ENCODE measurements at places on chromosomes 4 and X.

- DNase-seq: no peak
Observed at GRCh38 chr4:183507925-183508696, 3.3 kb downstream of the ING2 start.

- DNase-seq: no peak
Observed at GRCh38 chr4:121449416-121449815, 68.6 kb upstream of the QRFPR start.

GRCh38 chrX:138001226-138001625 is 435.3 kb downstream of the ZIC3 start:
- no peak for DNase-seq

DNA sequence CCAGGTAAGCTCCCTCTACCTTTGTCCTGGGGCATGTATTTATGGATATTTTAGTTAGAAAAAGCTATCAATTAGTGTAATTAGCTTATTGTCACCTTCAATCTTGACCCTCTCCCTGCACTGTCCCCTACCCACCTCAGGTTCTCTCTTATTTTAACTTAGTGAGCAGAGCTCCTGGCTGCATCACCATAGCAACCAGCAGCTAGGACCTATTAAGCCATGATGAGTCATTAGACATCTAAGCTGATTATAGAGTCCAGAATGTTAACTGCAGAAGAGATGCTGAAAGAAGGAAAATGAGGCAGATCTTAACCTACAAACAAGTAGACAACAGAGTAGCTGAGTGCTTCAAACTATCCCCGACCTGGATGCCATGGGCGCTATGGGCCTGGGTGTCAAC is 36.6 kb downstream of the MAGEE2 start:
- DNase-seq: no peak

DNA sequence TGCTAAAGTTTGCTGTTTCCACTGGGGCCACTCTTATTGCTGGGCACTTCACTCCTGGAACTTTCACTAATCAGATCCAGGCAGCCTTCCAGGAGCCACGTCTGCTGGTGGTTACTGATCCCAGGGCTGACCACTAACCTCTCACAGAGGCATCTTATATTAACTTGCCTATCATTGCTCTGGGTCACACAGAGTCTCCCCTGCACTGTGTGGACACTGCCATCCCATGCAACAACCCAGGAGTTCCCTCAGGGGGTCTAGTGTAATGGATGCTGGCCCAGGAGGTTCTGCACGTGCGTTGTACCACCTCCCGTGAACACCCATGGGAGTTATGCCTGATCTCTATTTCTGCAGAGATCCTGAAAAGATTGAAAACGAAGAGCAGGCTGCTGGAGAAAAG is 41.8 kb upstream of the IQSEC2 start:
- no peak for DNase-seq

DNA sequence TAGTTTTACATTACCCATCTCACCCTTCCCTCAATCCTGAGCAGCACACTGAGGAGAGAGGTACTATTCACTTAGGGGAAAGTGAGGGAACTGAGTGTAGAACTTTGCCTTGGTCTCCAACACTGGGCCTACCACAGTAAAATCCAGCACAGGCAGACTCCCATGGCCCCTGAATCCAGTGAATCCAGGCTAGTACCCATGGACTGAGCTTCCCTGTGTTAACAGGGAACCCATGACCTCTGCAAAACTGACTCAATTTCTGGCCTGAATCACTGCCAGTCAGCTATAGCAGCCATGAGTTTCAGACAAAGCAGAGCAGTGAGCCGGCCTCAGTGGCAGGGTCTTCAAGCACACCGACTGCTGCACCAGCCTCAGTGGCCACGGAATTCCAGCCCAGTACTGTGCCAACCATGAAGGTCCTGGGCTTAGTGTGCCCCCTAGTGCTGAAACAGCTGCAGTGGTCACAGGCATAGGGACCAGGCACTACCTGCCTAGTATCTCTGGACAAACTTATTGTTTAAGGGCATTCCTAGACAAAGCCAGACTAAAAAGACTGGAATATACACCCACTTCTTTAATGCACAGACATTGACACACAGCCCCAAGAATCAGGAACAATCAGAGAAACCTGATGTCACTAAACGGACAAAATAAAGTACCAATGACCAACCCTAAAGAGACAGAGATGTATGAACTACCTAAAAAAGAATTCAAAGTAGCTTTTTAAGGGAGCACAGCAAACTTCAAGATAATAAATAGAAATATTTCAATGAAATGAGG is 127.4 kb upstream of the RPL34 start:
- DNase-seq: peak; percentile 11

GRCh38 chr4:158238575-158238974 is 28.3 kb downstream of the TMEM144 start:
- no peak for DNase-seq

GRCh38 chr4:155478336-155478835 is 101.6 kb upstream of the MAP9 start:
- DNase-seq: no peak

- DNase-seq: peak; percentile 50
Observed at GRCh38 chr4:15001248-15001868, 923 bp upstream of the CPEB2 start.

DNA sequence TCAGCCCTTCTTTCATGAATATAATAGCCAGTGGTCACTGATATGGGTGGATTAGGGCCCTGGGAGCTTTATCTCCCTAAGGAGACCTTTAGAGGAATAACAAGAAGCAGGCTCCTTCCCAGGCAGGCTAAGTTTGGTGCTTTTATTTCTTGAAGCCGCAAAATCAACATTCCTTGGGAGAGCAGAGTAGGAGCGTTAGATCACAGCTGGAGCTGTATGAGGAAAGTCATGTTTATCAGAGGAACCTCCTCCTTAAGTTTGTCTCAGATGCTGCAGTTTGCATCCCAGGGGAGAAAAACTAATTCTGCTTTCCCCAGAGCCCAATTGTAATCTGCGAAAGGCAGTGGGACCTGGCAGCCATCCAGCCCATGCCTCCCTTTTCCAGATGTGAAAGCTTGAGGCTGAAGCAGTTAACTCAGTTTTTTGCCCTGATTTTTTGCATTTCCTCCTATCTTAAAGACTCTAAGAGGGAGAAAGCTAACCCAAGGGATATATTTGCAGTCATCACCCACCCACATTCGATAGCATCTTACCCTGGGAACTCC is 186.0 kb upstream of the FRMPD4 start:
- DNase-seq: no peak

GRCh38 chrX:124254611-124255010 is 77.8 kb upstream of the TEX13D start:
- DNase-seq: no peak

- no peak for DNase-seq
Observed at GRCh38 chr4:8391972-8392371, 48.6 kb downstream of the ACOX3 start.

- DNase-seq: no peak
Observed at GRCh38 chrX:56784666-56785065, 55.6 kb downstream of the NBDY start.

GRCh38 chr4:23991444-23991843 is 101.6 kb upstream of the PPARGC1A start:
- DNase-seq: no peak

DNA sequence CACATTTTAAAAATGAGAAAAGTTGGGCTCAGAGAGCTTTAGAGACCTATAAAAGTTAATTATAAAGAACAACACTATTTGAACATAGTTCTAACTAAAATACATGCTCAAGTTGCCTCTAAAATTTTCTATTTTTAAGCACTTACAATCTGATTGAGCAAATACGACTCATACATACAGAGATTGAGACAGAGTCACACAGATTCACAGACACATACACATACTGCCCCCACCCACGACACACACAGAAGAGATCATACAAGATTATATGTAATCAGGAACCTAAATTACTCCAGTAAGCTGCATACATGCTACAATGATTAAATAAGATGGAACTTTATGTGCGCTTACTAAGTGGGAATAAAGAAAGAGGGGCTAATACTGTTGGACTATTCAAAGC is 2.7 kb upstream of the ASB5 start:
- no peak for DNase-seq

DNA sequence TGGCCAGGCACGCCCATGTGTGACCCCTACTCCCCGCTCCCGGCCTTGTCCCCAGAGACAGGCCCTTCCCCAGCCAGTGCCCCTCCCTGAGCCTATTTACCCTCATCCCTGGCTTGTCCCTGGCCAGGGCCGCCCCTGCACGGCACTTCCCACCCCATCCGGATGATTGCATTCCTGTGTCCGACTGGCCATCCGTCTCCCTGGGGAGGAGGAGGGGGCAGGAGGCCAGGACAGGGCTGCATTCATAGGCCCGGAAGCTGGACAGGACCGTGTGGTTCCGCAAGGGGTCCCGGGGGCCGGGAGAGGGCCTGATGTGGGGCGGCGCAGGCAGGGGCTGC is 22.8 kb downstream of the CTBP1 start:
- DNase-seq: no peak

DNA sequence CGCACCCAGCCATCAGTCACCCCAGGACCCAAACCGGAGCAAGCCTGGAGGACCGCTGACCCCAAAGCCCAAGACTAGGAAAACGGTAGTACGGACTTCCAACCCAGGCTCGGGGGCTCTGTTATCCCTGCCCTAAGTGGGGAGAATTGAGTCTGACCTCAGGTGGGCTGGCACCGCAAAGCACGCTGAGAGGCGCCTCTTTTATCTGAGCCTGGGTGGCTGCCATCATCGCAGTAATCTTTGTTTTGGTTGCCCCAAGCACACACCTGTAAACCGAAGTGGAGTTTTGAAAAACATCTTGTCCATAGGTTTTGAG is 894 bp upstream of the SH3RF1 start:
- DNase-seq: no peak

DNA sequence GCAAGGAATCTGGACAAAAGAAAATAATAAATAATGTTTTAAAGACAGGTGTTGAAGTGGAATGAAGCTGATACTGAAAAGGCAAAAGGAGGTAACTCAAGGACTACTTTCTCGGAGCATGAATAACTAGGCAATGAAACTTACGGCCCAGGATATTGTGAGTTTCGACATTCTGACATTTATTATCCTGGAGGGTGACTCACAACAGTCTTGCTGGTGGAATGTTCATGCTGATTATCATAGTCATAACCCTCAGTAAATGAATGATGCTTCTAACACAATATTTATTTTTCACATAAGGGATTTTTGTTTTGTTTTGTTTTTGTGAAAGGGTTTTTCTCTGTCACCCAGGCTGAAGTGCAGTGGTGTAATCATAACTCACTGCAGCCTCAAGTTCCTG is 147.0 kb upstream of the HPGD start:
- DNase-seq: no peak

DNA sequence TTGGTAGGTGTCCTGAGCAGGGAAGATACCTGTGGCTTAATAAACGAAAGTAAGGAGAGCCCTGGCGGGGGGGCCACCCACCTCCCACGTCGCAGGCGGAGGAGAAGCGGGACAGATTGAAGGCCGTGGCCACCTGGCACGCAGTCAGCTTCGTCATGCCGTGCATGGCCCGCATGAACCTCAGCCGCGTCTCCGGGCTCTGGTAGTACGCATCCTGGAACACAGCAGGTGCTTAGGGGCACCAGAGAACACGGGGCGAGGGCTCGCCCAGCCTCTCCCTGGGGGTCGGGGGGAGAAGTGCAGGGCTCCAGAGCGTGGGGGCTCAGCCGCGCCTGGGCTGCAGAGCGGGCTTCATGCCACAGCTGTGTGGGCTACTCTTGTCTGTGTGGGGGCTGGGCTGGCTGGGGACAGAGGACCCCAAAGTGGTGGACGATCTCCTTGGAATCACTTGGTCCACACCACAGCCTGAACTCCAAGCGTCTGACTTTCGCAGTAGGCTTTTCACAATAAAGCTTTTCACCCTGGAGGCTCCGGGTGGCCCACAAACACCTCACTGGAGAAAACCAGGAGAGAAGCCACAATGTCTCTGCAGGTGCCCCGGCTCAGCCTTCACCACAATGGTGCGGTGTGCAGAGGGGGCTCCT is 27.1 kb upstream of the SLC25A6 start:
- DNase-seq: no peak

DNA sequence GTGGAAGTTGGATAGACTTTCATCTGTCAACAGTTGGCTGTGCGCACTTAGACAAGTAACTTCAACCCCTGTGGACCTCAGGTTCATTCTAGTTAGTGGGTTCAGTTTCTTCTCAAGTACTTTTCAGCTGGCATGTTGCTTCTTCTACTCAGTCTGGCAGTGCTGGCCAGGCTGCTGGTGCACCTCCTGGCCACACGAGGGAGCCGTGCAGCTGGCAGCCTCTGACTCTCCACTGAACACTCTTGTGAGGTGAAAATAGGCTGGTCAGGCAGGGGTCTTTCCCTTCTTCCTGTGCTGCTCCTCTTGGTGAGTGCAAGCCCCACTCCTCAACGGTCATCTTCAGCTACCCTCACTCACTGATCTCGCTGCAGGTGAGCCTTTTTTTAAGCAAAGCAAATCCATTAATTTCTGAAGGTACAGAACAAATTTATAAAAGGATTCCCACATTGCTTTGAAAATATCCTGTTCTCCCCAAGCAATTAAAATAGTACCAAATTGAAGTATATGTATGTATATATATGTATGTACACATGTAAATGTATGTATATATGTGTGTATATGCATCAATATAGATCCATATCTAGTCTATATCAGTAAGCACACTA is 30.6 kb downstream of the LONRF3 start:
- peak; percentile 38 for DNase-seq

- DNase-seq: no peak
Observed at GRCh38 chr4:168386002-168386401, 67.5 kb upstream of the DDX60 start.

DNA sequence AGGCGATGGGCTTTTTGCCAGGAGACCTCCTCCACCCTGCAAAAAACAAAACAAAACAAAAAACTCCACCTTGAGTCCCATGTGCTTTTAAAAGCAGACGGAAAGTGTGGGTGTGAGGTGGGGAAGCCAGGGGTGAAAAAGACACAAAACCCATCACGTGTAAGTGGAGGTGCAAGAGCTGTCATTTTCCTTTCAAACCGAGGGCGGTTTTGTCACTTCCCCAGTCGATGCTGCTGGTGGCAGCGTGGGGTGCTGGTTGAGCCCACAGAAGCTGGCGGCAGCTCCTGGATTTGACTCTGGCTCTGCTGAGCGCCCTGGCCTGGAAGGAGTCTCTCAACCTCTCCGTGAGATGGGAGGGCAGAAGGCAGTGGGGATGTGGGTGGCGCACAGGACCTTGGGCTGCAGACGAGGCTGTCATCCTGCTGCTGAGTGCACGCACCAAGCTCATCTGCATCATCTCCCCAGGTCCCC is 110.0 kb downstream of the PSAPL1 start:
- DNase-seq: peak; percentile 25

DNA sequence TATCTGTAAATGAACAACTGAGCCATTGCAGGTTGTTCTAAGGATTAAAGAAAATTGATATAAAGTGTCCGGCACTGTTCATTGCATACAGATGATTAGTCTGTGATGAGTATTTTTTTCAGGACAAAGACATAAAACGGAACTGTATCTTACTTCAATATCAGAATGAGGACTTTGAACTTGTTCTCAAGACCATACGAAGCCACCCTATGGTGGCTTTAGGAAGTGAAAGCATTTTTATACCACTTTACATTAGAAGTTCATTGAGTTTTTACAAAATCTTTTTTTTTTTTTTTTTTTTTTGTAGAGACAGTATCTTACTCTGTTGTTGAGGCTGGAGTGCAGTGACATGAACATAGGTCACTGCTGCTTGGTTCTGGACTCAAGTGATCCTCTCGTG is 45.2 kb upstream of the TRIM2 start:
- DNase-seq: no peak

GRCh38 chr4:10180927-10181744 is 64.5 kb upstream of the WDR1 start:
- no peak for DNase-seq

All from CD4-positive, alpha-beta T cell treated with Interleukin-4 for 4 hours (primary cell).